ENCODE measurements at places on chromosomes 4 and X. TPM values are rescaled to one million over a fixed set of nuclear protein-coding genes. Genes with fewer than 3 reads are reported as not detected.

- H3K4me1 ChIP-seq: no peaks in the 10 kb centered on the region
- H3K27ac ChIP-seq: no peak overlapping the region
- no peak for DNase-seq
- H3K4me3 ChIP-seq: no peak overlapping the region
Observed at GRCh38 chrX:3379111-3379510, 32.7 kb upstream of the MXRA5 start.

Gene BST1
- total RNA-seq: 2.1 TPM

DNA sequence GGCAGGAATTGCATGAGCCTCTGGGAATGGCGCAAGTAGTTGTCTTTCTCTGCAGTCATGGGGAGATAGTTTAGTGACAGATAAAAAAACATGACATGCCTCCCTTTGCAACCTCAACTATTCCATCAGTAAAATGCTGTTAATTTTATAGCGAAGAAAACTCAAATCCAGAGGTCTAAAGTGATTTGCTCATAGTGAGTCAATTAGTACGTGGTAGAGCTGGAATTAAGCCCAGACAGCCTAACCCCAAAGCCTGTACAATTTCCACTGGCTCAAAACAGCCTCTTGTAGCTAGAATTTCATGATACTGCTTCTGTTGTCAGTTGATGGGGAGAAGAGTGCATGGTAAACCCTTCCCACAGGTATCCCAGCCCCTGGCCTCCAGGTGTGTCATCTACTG is 81.3 kb upstream of the TRPC5 start:
- no peaks in the 10 kb centered on the region for H3K4me1 ChIP-seq
- peaks cover 29% of the 10 kb centered on the region for H3K27me3 ChIP-seq
- H3K4me3 ChIP-seq: no peak overlapping the region
- H3K36me3 ChIP-seq: no peaks in the 10 kb centered on the region
- no peak overlapping the region for H3K27ac ChIP-seq

GRCh38 chr4:85656759-85657505 is 182.0 kb downstream of the ARHGAP24 start:
- no peaks in the 10 kb centered on the region for H3K36me3 ChIP-seq
- H3K27ac ChIP-seq: no peak overlapping the region
- H3K4me3 ChIP-seq: no peak overlapping the region
- no peaks in the 10 kb centered on the region for H3K4me1 ChIP-seq

- no peaks in the 10 kb centered on the region for H3K36me3 ChIP-seq
- DNase-seq: peak; percentile 21
- H3K4me3 ChIP-seq: no peak overlapping the region
- peak overlapping the region; percentile 17 for H3K27ac ChIP-seq
Observed at GRCh38 chr4:5033281-5033841, 14.1 kb upstream of the CYTL1 start.

Gene SOD3
- total RNA-seq: 49.2 TPM

DNA sequence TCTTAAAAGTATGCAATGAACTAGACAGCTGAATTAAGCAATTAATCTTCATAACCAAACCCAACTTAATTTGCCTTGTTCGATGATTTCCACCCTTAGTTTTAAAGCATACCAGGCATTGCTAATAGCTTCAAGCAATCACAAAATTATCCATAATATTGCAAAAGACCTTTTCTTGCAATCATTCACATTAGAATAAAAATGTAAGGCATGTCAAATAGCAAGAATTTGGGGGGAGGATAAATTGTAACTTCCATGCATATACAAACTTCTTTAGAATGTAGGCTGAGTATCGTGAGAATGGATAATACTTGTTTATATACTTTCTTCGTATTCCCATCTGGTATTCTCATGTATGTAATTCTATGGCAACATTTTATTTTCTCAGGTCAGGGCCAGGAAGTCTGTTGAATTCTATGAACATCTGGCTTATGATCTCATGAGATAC is 28.7 kb upstream of the BMP2K start:
- H3K27me3 ChIP-seq: no peaks in the 10 kb centered on the region
- H3K4me3 ChIP-seq: no peak overlapping the region
- H3K36me3 ChIP-seq: no peaks in the 10 kb centered on the region
- peaks cover 6% of the 10 kb centered on the region for H3K4me1 ChIP-seq

GRCh38 chrX:113743069-113743468 is 840.8 kb upstream of the HTR2C start:
- no peak overlapping the region for H3K4me3 ChIP-seq
- H3K27me3 ChIP-seq: no peaks in the 10 kb centered on the region
- no peak for DNase-seq
- H3K36me3 ChIP-seq: no peaks in the 10 kb centered on the region

Gene TXK
- 1.1 TPM for total RNA-seq

DNA sequence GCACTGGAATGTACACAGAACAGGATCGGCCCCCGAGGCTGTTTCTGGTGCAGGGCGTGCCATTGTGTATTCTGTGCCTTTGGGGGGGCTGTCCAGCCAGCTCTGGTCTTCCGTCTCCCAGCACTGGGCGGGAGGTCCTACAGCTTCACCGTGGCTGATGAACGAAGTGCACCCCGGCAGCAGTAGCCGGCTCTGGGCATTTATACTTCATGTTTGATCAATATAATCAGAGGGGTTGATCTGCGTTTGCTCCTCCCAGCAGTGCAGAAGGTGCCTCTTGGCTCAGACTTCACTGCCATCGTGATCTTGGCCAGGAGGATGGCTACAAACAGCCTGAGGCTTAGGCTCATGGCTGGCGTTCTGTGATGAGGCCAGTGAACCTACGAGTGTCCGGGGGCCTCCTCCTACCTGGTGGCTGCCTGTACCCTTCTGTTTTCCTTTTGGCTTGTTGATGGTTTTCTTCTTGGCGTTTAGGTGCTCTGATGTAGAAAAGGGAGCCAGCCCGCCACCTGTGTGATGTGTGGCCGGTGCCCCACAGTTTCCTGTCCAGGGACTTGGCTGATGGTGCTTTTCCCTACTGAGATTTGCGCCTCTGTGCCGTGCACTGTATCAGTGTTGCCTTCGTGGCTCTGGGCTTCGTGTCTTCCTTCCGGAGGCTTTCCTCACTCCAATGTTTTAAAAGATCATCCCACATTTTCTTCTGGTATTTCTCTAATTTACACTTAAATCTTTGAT is 31.2 kb upstream of the HGFAC start:
- H3K27ac ChIP-seq: no peak overlapping the region
- no peak overlapping the region for H3K4me3 ChIP-seq
- H3K27me3 ChIP-seq: no peaks in the 10 kb centered on the region
- H3K4me1 ChIP-seq: no peaks in the 10 kb centered on the region
- no peaks in the 10 kb centered on the region for H3K36me3 ChIP-seq
- no peak for DNase-seq

DNA sequence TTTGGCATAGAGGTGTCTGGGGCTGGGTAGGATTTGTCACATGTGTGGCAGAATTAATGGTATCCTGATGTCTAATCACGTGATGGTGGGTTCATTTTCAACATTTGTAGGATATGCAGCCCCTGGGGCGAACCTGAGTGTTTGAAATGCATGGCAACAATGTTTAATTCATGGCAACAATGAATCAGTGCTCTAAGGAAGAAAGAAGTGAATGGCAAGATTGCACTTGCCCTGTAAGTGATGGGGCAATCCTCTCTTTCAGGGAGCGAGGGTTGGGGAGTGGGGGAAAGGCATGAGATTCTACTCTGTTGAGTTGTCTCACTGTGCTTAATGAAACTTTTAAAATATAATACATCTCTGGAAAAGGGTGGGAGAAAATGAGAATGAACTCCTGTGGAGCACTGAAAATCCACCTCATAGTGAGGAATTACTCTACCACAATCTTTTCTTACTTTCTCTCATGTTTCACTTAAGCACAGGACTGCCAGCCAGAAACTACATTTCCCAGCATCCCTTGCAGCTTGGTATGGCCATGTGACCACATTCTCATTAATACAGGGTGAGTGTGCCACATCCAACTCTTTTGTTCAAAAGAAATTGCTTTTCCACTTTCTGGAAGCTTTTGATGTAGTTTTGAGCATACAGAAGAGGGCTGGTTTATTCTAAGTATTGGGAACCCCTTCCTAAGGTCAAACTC is 64.0 kb upstream of the PGM2 start:
- no peak overlapping the region for H3K27ac ChIP-seq
- H3K4me1 ChIP-seq: peaks cover 12% of the 10 kb centered on the region
- H3K36me3 ChIP-seq: no peaks in the 10 kb centered on the region
- H3K4me3 ChIP-seq: no peak overlapping the region
- no peak for DNase-seq
- no peaks in the 10 kb centered on the region for H3K27me3 ChIP-seq

Gene CENPI
- total RNA-seq: 1.00 TPM

- DNase-seq: no peak
- no peaks in the 10 kb centered on the region for H3K27me3 ChIP-seq
- H3K27ac ChIP-seq: no peak overlapping the region
- H3K36me3 ChIP-seq: no peaks in the 10 kb centered on the region
- H3K4me3 ChIP-seq: no peak overlapping the region
Observed at GRCh38 chr4:158606969-158607368, 64.7 kb downstream of the C4orf46 start.

DNA sequence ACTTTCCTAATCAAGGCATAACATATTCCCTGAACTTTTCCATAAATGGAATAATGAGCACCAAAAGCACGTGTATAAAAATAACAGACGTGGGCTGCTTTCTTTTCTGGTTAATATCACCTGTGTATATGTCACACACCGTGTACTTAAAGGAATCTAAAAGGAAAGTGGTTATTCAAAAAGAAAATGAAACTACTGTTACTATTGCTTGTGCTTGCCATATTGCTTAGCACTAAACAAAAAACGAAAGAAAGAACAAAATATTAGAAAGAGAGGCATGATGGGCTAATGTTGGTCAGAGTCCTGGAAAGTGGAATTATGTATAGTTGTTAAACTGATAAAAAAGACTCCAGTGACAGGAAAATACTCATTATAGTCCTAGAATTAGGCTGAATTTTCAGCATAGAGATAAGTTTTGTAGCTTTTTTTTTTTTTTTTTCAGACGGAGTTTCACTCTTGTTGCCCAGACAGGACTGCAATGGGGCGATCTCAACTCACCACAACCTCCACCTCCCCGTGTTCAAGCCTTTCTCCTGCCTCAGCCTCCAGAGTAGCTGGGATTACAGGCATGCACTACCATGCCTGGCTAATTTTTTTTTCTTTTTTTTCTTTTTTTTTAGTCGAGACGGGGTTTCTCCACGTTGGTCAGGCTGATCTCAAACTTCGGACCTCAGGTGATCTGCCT is 123.2 kb downstream of the PABPC4L start:
- no peaks in the 10 kb centered on the region for H3K4me1 ChIP-seq
- H3K27me3 ChIP-seq: no peaks in the 10 kb centered on the region
- no peaks in the 10 kb centered on the region for H3K36me3 ChIP-seq
- no peak overlapping the region for H3K27ac ChIP-seq
- H3K4me3 ChIP-seq: peak overlapping the region; percentile 9

- no peaks in the 10 kb centered on the region for H3K36me3 ChIP-seq
- no peaks in the 10 kb centered on the region for H3K4me1 ChIP-seq
- no peak overlapping the region for H3K4me3 ChIP-seq
- no peaks in the 10 kb centered on the region for H3K27me3 ChIP-seq
- H3K27ac ChIP-seq: no peak overlapping the region
Observed at GRCh38 chr4:7372673-7373072, 62.1 kb downstream of the PSAPL1 start.

Gene BTC
- total RNA-seq: 0.34 TPM

DNA sequence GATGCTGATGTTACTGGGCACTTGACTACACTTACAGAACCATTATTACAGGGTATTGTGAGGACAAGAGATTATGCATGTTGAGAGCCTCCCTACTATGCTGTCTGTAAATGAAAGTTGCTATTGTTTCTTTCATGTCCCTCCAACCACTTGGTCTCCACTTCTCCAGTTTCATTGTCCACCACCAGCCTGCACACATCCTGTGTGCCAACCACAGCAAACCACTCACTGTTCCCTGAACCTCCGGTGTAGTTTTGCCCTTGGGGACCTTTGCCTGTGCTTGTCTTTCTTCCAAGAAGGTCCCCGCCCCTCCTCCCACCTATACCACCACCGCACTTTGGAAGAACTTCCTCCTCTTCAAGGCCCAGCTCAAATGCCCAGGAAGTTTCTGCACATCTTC is 43.1 kb upstream of the AFF2 start:
- no peak overlapping the region for H3K4me3 ChIP-seq
- no peaks in the 10 kb centered on the region for H3K36me3 ChIP-seq
- no peak for DNase-seq
- no peak overlapping the region for H3K27ac ChIP-seq

DNA sequence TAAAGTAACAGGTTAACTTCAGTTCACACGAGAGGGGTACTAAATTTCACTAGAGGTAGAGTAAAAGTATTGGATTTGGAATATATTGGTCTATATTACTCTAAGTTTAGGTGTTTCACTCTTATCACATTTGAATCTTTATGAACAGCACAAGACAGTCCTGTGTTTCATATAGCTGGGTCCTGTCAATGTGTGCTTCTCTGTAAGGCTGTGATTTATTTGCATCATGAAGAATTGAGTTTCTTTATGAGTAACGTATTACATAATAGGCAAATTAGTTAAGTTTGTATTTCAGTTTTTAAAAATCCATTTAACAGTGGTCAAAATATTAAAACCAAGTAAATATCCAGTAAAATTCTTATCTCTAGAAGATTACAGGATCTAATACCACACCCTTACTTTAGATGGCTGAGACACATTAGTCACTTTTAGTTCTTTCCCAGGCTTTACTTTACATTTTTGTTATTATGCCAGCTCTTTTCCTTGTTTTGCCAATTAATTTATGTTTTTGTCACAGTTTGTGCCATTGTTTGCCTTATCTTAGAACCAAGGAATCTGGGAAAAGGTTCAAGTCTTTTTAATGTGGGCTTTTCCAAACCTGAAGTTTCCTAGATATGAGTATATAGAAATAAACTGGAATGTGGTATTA is 32.1 kb downstream of the NUDT6 start:
- peaks cover 40% of the 10 kb centered on the region for H3K36me3 ChIP-seq
- peak overlapping the region; percentile 30 for H3K27ac ChIP-seq
- no peaks in the 10 kb centered on the region for H3K27me3 ChIP-seq
- no peak overlapping the region for H3K4me3 ChIP-seq

GRCh38 chr4:152431291-152431690 is 104.6 kb downstream of the FBXW7 start:
- H3K36me3 ChIP-seq: no peaks in the 10 kb centered on the region
- H3K27me3 ChIP-seq: no peaks in the 10 kb centered on the region
- H3K4me3 ChIP-seq: no peak overlapping the region
- peaks cover 3% of the 10 kb centered on the region for H3K4me1 ChIP-seq
- H3K27ac ChIP-seq: no peak overlapping the region

- no peak overlapping the region for H3K4me3 ChIP-seq
- DNase-seq: no peak
- H3K27ac ChIP-seq: no peak overlapping the region
- H3K36me3 ChIP-seq: no peaks in the 10 kb centered on the region
Observed at GRCh38 chr4:143396695-143397094, 60.0 kb downstream of the GAB1 start.

- peaks cover 4% of the 10 kb centered on the region for H3K36me3 ChIP-seq
- H3K4me1 ChIP-seq: no peaks in the 10 kb centered on the region
- H3K27ac ChIP-seq: no peak overlapping the region
- no peak for DNase-seq
Observed at GRCh38 chr4:1969928-1970723, 38.6 kb downstream of the NELFA start.

Gene CHRDL1
- 5.3 TPM for total RNA-seq
